ENCODE measurements at places on chromosomes 6 and 20. TPM values are rescaled to one million over a fixed set of nuclear protein-coding genes. Genes with fewer than 3 reads are reported as not detected.
A peak's percentile ranks its signal among the peaks of the same experiment; 100 is the strongest.

Gene GRM4
- not detected for total RNA-seq

Gene PRPH2
- 0.33 TPM for total RNA-seq

GRCh38 chr20:14295238-14295637, 42.2 kb downstream of the FLRT3 start:
- no peaks in the 10 kb centered on the region for H3K27me3 ChIP-seq
- no peaks in the 10 kb centered on the region for H3K4me1 ChIP-seq
- no peak for DNase-seq

DNA sequence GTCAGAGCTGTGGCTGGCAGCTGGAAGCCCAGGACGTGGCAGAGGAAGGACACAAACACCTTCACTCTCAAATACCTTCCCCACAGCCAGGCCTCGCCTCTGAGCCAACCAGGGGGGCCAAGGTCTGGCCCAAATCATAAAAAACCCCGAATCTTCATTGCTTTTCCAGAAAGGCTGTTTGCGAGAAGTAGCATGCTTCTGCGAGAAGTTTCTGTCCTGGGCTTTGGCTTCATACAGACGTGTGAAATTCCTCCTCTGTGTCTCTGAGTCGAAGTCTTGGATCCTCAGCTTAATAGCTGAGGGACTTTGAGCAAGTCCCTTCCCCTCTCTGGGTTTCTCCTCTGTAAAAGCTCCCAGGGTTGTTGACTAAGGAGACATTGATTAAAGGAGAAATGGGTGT, 63.0 kb downstream of the CHMP4B start:
- H3K27me3 ChIP-seq: no peaks in the 10 kb centered on the region
- H3K4me3 ChIP-seq: no peak overlapping the region
- no peak overlapping the region for H3K27ac ChIP-seq
- peaks cover 7% of the 10 kb centered on the region for H3K4me1 ChIP-seq
- no peak for DNase-seq

DNA sequence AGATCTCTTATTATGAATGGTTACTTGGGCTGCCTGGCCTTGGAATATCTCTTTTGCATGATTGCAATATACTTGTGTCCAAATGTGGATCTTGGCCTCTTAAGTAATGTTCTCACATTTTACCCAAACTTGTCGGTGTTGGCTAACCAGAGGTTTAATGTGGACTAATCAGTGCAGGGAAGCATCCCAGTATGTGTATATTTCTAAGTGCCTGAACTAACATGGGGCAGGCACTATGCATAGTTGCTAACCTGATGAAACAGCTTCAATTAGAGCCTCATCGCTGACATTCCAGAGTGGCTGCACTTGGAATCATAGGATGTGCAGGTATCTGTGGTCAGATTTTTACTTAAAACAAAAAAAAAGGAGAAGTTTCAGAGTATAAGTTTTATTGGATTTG, 160.0 kb downstream of the PDE7B start:
- H3K27ac ChIP-seq: no peak overlapping the region
- peaks cover 6% of the 10 kb centered on the region for H3K36me3 ChIP-seq
- DNase-seq: no peak
- no peak overlapping the region for H3K4me3 ChIP-seq
- no peaks in the 10 kb centered on the region for H3K4me1 ChIP-seq

Gene CYP21A2
- 1.2 TPM for total RNA-seq

- peaks cover 14% of the 10 kb centered on the region for H3K4me1 ChIP-seq
- H3K27ac ChIP-seq: no peak overlapping the region
- H3K27me3 ChIP-seq: no peaks in the 10 kb centered on the region
- no peak for DNase-seq
- H3K36me3 ChIP-seq: peaks cover 3% of the 10 kb centered on the region
- no peak overlapping the region for H3K4me3 ChIP-seq
Observed at GRCh38 chr6:3114377-3114776, 4.1 kb upstream of the BPHL start.

Gene SLC4A11
- total RNA-seq: 2.1 TPM

DNA sequence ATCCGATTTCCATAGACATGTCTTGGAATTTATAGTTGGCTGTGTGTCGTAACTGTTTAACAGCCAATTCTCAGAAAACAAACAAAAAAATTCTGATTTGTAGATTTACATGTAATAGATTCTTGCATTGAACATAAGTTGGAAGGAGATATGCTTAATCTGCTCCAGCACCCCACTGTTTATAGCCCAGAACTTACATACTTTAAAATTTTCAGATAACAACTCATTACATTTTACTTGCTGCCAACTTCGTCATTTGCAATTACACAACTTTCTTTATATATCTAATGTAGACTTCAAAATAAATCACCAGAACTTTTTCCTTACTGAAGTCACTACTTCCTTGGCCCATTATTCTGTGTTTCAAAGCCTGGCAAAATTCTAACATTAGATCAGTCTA, 472.3 kb upstream of the EYS start:
- DNase-seq: no peak
- H3K4me1 ChIP-seq: no peaks in the 10 kb centered on the region
- H3K4me3 ChIP-seq: no peak overlapping the region

GRCh38 chr20:48294942-48295341, 509.7 kb upstream of the SULF2 start:
- H3K27ac ChIP-seq: no peak overlapping the region
- H3K4me3 ChIP-seq: no peak overlapping the region
- H3K4me1 ChIP-seq: no peaks in the 10 kb centered on the region
- H3K27me3 ChIP-seq: peaks cover 38% of the 10 kb centered on the region
- DNase-seq: no peak

GRCh38 chr20:11924923-11925322, 7.2 kb downstream of the BTBD3 start:
- DNase-seq: no peak
- no peak overlapping the region for H3K4me3 ChIP-seq
- H3K4me1 ChIP-seq: no peaks in the 10 kb centered on the region

DNA sequence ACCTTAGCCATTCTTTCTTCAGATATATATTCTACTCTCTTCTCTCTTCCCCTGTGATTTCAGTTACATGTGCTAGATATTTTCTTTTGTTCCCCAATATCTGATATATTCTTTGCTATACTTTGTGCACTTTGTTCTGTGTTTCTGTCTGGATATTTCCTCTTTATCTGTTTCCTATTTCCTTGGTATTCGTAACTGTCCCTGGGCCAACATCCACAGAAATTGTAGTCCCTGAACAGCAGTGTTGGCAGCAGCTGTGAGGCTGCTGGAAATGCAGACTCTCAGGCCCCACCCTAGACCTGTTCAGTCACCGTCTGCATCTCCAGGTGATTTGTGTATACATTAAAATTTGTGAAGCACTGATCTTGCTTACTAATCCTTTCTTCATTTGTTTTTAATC, 522.9 kb upstream of the SOX4 start:
- no peaks in the 10 kb centered on the region for H3K4me1 ChIP-seq
- no peaks in the 10 kb centered on the region for H3K27me3 ChIP-seq
- no peak for DNase-seq

Gene EYS
- total RNA-seq: not detected

- H3K27ac ChIP-seq: no peak overlapping the region
- no peaks in the 10 kb centered on the region for H3K36me3 ChIP-seq
- no peaks in the 10 kb centered on the region for H3K4me1 ChIP-seq
- H3K4me3 ChIP-seq: no peak overlapping the region
- H3K27me3 ChIP-seq: no peaks in the 10 kb centered on the region
- DNase-seq: no peak
Observed at GRCh38 chr6:8958894-8959511, 523.7 kb upstream of the SLC35B3 start.

Gene LTB
- total RNA-seq: 469 TPM

DNA sequence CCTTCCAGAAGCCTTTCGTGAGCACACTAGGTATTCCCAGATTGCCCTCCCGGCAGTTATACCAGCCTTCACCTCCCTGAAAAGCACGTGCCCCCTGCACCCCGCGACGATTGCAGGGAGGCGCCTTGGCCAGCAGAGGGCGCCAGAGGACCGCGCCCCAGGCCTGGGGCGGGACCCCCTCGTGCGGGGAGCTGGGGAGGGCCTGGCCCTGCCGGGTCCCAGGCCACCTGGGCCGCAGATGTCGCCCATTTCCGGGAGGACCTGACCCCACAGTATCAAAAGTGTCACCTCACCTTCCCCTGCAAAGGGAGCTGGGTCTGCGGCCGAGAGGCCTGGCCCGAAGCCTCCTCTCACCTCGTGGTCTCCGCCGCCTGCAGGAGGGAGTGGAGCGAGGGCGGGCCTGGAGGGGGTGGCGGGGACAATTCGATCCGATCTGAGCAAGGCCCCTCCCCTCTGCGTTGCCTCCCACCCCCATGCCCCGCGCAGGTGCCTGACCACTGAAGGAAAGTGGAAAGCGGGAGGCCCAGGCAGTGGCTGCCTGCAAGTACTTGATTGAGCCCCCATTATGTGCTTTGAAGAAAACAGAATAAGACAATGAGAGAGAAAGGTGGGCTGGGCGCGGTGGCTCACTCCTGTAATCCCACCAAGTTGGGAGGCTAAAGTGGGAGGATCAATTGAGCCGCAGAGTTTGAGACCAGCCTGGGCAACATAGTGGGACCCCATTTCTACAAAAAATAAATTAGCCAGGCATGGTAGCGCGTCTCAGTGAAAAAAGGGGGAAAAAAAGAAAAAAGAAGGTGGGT, 3.5 kb upstream of the SNAI1 start:
- H3K36me3 ChIP-seq: no peaks in the 10 kb centered on the region
- no peaks in the 10 kb centered on the region for H3K27me3 ChIP-seq
- H3K27ac ChIP-seq: peak overlapping the region; percentile 12
- peak; percentile 78 for DNase-seq
- peak overlapping the region; percentile 44 for H3K4me3 ChIP-seq
- H3K4me1 ChIP-seq: peaks cover 40% of the 10 kb centered on the region

DNA sequence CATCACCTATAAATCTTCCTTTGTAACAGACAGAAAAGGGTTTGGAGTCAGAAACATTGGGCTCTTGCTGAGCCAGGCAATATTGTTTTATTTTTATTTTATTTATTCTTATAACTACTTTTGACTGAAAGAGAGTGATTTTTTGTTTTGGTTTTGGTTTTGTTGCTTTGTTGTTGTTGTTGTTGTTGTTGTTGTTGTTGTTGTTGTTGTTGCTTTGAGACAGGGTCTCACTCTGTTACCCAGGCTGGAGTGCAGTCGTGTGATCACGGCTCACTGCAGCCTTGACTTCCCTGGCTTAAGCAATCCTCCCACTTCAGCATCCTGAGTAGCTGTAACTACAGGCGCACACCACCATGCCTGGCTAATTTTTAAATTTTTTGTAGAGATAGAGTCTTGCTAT, 15.0 kb upstream of the SLC13A3 start:
- no peak for DNase-seq
- no peaks in the 10 kb centered on the region for H3K4me1 ChIP-seq
- no peak overlapping the region for H3K4me3 ChIP-seq

DNA sequence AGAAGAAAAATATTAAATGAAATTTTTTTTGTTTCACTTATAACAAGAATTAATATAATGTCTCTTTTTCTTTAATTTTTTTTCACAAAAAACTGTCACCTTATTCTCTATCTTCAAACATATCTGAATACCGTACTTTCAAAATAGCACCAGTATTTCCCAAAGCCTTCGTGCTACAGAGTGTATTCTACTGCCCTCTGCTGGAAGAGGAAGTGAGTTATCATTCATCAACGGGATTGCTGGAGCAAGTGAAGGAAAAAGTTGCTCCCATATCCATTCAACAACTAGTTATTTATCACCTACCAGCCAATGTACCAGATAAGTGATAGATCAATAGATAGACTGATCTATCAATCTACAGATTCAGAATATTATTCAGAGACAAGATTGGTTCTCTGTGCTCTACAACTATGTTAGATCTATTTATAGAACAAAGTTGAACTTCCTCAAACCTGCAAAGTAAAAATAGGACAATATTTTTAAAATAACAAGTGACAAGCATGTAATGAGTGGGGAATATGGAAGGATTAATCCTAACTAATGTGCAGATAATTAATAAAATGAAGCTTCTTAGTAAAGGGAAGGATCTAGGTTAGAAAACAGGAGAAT, 26.7 kb upstream of the TFAP2B start:
- H3K4me1 ChIP-seq: no peaks in the 10 kb centered on the region
- H3K27me3 ChIP-seq: peaks cover 8% of the 10 kb centered on the region
- H3K27ac ChIP-seq: no peak overlapping the region
- H3K36me3 ChIP-seq: no peaks in the 10 kb centered on the region

GRCh38 chr6:40163924-40164323, 229.7 kb upstream of the MOCS1 start:
- H3K27me3 ChIP-seq: peaks cover 13% of the 10 kb centered on the region
- no peaks in the 10 kb centered on the region for H3K36me3 ChIP-seq
- no peak overlapping the region for H3K4me3 ChIP-seq
- H3K27ac ChIP-seq: no peak overlapping the region

DNA sequence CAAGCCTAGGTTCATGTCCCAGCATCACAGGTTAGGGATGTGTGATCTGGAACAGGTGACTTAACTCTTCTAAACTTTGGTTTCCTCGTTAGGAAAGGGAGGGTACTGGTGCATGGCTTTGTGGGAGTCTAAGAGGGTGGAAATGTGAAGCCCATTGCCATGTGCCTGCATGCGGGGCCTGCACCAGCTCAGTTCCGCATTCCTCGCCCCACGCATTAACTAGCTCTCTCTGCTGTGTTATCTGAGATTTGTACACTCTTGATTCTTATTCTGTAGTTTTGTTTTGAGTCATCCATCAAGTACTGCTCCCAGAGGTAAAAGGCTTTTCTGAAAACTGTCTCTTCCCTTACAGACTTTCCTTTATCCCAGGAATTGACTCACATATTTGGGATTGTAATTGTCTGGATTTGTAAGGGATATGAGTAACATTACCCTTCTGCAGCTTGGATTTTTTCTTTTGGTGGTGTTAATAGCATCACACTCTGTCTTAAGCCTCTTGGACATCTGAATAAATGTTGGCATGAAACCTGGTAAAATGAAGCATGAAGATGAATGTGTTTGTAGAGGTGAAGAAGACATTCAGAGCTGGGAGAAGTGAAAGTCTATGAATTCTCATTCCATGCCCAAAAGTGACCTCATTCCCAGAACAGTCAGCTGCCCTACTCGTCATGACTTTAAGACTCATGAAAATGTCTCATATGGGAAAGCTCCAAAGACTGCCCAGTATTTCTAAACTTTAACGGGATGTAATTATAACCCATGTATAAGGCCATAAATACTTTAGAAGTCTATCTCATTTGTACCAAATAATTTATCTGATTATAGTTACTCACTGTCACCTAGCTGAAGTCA, 357.3 kb downstream of the FOXA2 start:
- no peaks in the 10 kb centered on the region for H3K4me1 ChIP-seq
- H3K27me3 ChIP-seq: no peaks in the 10 kb centered on the region
- no peak overlapping the region for H3K27ac ChIP-seq
- no peak for DNase-seq

GRCh38 chr6:145045582-145045981, 689.7 kb downstream of the EPM2A start:
- no peak overlapping the region for H3K4me3 ChIP-seq
- H3K27ac ChIP-seq: no peak overlapping the region
- H3K27me3 ChIP-seq: no peaks in the 10 kb centered on the region
- no peak for DNase-seq

GRCh38 chr6:116090251-116090650, 10.4 kb upstream of the NT5DC1 start:
- no peak for DNase-seq
- H3K27me3 ChIP-seq: peaks cover 17% of the 10 kb centered on the region
- no peaks in the 10 kb centered on the region for H3K36me3 ChIP-seq
- no peak overlapping the region for H3K27ac ChIP-seq

Data from naive thymus-derived CD8-positive, alpha-beta T cell (primary cell).